ENCODE measurements at places on chromosomes 7 and 10. TPM values are rescaled to one million over a fixed set of nuclear protein-coding genes. Genes with fewer than 3 reads are reported as not detected.
A peak's percentile ranks its signal among the peaks of the same experiment; 100 is the strongest.

- DNase-seq, result no peak
Measured at GRCh38 chr10:133281084-133281483, 4.4 kb upstream of the ADAM8 start.

DNA sequence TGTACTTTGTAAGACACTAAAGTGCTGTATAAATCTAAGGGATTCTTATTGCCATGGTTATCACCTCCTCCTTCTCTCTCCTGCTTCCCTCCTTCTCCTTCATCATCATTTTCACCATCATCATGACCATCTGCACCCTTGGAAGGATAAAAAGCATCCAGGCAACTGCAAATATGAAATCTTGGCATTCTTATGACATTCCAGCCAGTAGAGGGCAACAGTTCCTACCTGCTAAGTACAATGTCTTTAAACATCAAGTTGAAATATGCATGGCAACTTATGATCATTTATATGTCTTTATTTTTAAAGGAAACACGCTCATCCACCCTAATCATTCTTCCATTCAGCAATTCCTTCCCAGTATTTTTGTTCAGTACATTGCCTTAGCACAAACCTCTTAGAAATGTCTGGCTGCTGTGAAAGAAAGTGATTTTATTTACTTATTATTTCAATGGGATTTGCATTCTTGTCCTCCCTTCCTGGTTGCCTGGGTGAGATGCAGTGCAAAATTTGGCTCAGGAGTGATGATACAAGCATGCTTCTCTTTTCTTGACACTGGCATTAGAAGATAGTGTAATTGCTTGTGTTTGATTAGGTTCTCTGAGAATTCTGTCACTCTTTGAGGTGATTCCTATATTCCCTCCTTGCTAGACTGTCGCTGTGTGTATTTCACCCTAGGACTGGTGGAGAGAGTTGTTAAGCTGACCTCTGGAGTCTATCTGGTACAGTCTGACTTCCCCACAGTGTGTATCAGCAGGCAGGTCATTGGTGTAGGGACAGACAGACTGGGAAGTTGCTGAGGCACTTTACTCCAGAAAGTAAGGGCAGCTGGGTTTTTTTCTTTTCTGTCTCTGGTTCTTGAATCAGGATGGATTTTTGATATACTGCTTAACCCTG, 188.5 kb upstream of the BMPER start:
- no peak for DNase-seq

DNA sequence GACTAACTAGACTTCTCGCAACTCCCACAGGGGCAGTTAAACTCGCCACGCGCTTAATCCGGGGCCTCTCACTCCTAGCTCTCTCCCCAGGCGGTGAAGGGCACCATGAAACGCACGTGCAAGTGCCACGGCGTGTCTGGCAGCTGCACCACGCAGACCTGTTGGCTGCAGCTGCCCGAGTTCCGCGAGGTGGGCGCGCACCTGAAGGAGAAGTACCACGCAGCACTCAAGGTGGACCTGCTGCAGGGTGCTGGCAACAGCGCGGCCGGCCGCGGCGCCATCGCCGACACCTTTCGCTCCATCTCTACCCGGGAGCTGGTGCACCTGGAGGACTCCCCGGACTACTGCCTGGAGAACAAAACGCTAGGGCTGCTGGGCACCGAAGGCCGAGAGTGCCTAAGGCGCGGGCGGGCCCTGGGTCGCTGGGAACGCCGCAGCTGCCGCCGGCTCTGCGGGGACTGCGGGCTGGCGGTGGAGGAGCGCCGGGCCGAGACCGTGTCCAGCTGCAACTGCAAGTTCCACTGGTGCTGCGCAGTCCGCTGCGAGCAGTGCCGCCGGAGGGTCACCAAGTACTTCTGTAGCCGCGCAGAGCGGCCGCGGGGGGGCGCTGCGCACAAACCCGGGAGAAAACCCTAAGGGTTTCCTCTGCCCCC, 19.5 kb downstream of the WNT8B start:
- peak; percentile 91 for DNase-seq

GRCh38 chr7:138603549-138604318, 97.4 kb downstream of the SVOPL start:
- DNase-seq, result no peak

DNA sequence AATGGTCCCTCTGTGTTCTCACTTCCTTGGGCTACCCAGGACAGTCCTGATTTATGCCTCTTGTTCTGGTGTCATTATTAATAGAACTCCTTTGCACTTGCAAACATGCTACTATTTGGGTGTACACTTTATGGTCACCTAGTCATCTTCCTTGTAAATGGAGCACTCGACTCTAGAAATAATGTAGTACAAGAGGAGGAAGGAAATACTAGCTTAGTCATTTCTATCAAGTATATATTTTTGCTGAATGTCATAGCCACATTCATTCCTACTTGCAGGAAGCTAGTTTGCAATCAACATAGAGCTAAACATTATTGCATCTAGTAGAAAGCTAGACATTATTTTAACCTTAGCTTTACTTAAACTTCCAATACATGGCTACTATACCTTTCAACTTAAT, 335.3 kb downstream of the MAGI2 start:
- DNase-seq, result no peak

- DNase-seq, result no peak
Measured at GRCh38 chr10:49056356-49056755, 59.0 kb downstream of the VSTM4 start.

DNA sequence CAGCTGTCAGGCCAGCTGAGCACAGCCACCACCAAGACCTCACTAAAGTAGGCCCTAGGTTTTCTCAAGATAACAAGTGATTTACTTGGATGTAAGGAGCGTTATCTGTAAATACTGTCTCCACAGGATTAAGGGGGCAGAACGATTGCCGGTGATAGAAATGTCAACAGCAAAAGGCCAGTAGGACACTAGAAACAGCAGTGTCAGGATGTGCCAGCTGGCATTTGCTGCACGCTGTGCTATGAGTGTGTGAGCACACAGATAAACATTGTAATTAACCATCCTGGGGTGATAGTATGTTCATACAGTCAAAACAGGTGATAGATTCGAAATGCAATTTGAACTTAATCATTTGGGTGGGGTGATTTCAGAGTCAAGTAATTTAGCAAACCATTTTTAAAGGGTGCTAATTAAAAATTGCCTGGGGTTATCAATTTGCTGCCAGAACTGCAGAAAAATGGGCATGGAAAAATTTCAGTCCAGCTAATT, 36.3 kb upstream of the NOBOX start:
- DNase-seq, result no peak

DNA sequence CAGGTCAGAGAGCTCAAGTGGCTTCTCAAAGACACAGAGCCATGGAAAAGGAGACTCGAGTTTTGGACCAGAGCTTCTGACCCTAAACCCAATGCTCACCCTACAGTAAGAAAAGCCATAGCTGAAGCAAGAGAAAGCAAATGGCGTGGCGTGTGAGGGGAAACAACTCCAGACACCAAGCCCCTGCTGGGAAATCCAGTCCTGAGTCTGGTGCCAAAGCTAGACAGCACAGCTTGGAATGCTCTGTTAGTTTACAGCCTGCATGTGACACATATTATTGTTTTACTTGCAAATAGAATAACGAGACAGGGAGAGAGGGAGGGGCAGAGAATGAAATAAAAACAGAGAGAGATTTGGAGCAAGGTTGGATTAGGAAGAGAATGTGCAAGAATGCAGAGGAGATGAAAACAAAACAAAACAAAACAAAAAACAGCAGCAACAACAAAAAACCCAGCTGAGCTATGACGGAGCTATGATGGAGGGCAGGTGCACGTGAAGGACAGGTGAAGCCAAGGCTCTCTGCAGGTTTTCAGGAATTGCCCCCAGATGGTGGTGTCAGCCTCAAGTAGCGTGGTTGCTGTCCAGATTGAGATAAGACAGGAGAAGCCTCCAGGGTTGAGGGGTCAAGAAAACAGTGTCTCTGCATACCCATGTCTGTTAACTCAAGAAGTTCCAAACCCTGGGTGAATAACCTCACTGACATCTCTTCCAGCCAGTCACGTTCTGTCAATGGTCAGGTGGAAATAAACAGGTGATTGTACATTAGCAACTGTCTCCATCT, 69.7 kb upstream of the LRRC18 start:
- DNase-seq, result no peak

DNA sequence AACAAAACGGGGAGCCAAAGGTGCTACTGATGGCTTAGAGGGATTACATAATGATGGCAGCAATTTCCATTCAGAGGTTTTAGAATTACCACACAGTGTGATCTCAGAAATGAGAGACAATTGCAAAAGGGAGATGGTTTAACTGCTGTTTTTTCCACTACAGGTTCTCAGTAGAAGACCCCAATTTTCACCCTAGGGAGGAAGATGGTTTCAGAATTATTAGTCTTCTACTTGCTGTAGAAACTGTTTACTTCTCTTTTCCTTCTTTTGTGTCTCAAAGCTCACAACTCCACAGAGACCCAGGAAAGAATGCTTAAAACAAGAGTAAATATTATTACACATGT, 226.5 kb downstream of the INHBA start:
- DNase-seq, result no peak

GRCh38 chr10:49739426-49739825, 22.7 kb downstream of the OGDHL start:
- no peak for DNase-seq

DNA sequence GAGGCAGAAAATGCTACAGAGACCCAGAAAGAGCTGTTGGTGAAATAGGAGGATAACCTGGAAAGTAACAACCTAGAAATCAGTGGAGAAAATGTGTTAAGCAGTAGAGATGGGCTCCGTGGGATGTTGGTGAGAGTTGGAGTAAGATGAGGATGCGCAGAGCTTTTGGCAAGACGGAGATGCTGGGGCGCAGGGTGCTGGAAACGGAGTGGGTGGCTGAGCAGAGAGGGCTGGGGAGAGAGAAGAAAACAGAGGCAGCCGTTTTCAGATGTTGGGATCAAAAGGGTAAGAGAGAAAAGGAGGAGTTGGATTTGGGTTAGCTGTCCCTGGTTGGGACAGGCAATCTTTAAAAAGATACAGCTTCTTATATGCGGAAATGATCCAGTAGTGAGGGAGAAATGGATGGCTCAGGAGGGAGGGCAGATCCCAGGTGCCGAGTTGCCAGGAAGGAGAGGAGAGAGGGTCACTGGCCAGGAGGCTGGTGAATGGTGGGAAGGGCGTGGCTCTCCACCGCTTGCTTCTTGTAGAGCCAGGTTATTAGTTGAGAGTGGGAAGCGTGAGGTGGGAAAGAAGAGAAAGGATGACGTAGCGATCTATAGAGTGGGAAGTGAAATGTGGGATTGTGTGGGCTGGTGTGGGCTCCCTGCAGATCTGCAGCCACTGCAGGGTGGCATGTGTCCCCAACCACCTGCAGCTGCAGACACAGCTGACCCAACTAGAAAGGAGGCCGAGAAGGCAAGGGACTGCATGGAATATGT, 182.2 kb upstream of the SVIL start:
- DNase-seq, result no peak

GRCh38 chr7:29271319-29271658, 76.7 kb downstream of the CHN2 start:
- DNase-seq, result no peak

DNA sequence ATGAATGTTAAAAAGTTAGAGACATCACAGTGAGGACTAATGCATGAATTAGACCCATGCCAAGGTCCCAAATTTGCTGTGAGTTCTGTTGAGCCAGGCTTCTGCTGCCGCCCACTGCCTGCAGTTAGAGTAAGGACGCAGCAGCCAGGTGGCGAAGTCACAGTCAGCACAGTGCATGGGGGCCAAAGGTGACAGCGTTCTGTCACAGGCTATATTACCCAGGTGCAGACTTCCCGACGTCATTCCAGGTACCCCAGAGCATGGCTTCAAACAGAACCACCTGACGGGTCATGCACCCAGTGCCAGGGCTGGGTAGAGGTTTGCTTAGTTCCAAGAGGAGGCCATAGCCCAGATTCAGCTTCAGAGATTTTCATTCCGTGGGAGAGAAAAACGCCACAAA, 33.9 kb upstream of the HMX3 start:
- DNase-seq, result no peak

DNA sequence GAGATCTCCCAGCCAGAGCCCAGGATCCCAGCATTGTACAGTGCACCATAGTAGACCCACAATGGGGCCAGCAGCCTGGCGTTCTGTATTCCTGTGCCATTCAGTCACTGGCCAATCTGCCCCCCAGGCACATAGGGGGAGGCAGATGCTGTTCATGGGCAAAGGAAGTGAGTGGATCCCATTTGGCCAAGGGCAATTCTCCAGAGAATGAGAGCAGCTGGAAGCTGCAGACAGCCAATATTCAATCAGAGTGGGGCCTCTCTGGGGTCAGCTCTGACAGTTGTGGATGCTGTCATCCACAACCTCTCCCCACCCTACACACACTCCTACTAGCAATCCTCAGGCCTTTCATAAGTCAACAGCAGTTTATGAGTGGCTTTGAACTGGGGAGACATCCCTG, 17.5 kb downstream of the STEAP1B start:
- DNase-seq, result no peak

GRCh38 chr7:70267381-70268120, 669.3 kb downstream of the AUTS2 start:
- no peak for DNase-seq

GRCh38 chr10:77580482-77580881, 57.1 kb downstream of the KCNMA1 start:
- no peak for DNase-seq

DNA sequence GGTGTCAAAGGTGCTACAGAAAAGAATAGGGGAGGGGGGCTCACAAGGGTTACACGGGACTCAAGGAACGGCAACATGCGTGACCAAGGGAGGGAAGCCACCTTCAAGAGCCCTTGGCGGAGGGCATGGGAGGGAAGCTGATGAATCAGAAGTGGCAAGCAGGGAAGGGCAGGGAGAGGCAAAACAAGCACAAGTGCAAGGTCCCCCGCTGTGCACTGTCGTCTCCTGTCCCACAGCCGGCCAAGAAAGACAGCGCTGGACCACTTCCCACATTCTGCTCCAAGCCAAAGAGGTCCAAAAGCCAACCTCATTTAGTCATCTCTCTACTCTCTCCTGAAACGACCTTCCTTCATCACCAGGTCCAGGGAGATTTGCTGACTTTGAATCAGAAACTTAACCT, 102.7 kb downstream of the CALN1 start:
- no peak for DNase-seq

DNA sequence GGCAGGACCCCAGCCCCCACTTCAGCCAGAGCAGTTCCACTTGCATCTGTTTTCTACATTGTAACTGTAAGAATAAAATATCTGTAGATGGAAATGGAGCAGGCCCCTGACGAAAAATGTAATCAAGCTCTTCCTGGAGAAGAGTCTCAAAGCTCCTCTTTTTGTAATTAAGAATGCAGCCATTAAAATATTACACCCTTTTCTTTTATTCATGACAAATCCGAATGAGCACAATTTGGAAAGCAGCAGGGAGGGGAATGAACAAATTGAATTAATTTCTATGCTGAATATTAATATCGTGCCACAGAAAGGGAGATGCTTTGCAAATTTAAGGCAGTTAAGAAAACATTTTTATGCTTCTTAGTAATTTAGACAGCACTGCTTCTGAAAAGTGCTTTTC, 24.8 kb upstream of the CAPZA2 start:
- no peak for DNase-seq

VWC2 gene
- 0.01 TPM for polyA plus RNA-seq

JAKMIP3 gene
- polyA plus RNA-seq, result 0.50 TPM

SEMA3A gene
- 14.3 TPM for polyA plus RNA-seq

TNPO3 gene
- polyA plus RNA-seq, result 36.3 TPM

CNOT4 gene
- 34.3 TPM for polyA plus RNA-seq

HMX2 gene
- not detected for polyA plus RNA-seq

FAM171A1 gene
- 67.3 TPM for polyA plus RNA-seq

SPDYE11 gene
- 1.00 TPM for polyA plus RNA-seq

YWHAG gene
- polyA plus RNA-seq, result 105 TPM

All from left lung (tissue), 14 donors.